ENCODE measurements at places on chromosomes 3 and 15.

DNA sequence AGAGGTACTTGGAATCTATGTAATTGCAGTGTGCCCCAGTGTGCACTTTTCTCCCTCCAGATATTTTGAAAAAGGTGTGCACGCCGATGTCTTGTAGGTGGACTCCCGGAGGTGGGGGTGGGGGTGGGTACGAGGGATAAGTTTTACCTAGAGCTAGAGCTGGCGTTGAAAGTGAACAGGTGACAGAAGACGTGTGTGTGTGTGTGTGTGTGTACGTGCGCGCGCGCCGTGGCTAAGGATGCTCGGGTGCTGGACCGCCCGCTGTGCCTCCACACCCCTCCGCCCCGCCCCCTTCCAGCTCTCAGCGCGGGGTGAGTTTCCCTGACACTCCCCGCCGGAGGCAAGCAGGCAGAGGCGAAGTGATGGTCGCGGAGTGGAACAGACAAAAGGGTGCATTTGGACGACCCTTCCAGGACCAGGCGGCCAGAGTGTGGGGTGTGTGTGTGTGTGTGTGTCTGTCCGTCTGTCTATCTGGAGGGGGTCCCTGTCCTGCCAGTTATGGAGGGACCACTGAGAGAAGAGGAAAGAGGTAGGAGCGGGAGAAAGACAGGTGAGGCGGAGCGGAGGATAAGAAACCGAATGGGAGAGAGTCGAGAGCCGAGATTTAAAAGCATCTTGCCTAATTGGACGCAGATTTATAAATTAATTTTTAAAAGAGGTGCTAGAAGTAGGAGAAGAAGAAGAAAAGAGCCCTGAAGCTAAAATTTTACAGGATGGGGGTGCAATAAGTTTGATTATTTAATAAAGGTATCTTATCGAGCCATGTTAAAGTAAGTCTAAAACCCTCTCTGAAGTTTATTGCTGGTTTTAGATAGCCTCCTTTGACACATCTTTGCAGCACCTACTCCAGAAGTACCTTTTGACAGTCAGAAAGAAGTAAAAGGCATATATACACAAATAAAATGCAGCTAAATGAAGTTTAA is 335.8 kb upstream of the THRB start:
- H3K36me3 ChIP-seq = no peaks in the 10 kb centered on the region
- no peaks in the 10 kb centered on the region for H3K4me1 ChIP-seq
- peak overlapping the region; percentile 44 for H3K4me3 ChIP-seq

DNA sequence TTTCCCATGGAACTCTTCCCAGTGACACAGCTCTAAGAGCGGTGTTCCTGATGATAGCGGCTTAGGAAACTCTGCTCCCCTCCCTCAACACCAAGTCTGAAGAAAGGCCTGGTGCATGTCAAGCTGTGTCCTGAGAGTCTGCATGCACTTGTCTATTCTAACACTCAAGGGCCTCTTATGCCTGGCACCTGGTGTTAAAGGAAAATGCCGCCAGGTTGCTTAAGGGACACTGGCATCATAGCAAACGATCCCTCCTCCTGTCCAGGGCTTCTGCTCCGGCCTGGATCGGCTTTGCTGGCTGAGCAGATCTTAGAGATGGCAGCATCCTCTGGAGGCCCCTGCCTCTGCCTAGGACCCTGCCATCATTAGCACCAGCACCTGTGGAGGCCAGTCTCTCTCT is 121.7 kb downstream of the MEGF11 start:
- no peak overlapping the region for H3K4me3 ChIP-seq
- H3K27ac ChIP-seq = no peak overlapping the region
- no peak for DNase-seq
- H3K36me3 ChIP-seq = no peaks in the 10 kb centered on the region

GRCh38 chr3:141594357-141594756 is 107.5 kb downstream of the RASA2 start:
- H3K4me1 ChIP-seq = no peaks in the 10 kb centered on the region
- no peak for DNase-seq
- no peak overlapping the region for H3K4me3 ChIP-seq
- H3K27ac ChIP-seq = no peak overlapping the region

- peaks cover 4% of the 10 kb centered on the region for H3K4me1 ChIP-seq
- H3K27me3 ChIP-seq = no peaks in the 10 kb centered on the region
- H3K27ac ChIP-seq = no peak overlapping the region
- no peak overlapping the region for H3K4me3 ChIP-seq
Measured at GRCh38 chr3:73513260-73513659, 111.5 kb downstream of the PDZRN3 start.

- no peaks in the 10 kb centered on the region for H3K27me3 ChIP-seq
- no peaks in the 10 kb centered on the region for H3K4me1 ChIP-seq
- no peaks in the 10 kb centered on the region for H3K36me3 ChIP-seq
- no peak for DNase-seq
Measured at GRCh38 chr3:61530355-61530754, 31.0 kb upstream of the PTPRG start.

DNA sequence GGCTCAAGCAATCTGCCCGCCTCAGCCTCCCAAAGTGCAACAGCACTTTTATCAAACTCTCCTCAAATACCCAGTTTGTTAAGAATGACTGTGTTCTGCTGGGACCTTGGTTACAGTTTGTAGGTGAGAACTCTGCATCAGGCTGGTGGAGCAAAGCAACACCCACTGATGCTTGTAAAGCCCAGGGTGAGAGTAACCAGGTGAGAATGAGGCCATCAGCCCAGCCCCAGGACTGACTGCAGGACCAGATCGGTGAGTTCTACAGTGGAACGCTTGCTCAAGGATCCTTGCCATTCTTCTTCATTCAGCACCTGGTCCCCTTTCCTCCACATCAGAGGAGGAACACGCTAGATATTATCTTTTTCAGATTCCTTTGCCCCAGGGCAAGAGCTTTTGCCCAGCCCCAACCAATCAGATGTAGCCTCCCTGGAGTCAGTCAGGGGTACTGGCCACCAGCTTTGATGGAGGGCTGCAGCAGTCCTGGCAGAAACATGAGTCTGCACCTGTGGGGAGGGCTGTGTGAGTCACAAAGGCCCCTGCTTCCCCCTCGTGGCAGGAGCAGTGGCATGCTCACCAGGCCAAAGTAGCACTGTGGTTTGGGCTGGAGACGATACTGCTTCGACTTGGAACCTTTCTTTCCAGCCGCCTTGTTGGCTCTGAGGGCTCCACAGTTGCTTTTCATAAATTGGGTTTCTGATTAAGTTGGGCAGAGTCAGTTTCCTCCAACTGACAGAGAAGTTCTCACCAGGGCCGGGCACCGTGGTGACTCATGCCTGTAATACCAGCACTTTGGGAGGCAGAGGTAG is 3.5 kb upstream of the SHISA5 start:
- H3K27ac ChIP-seq = no peak overlapping the region
- peaks cover 10% of the 10 kb centered on the region for H3K4me1 ChIP-seq
- no peaks in the 10 kb centered on the region for H3K27me3 ChIP-seq
- peak; percentile 71 for DNase-seq

- no peaks in the 10 kb centered on the region for H3K36me3 ChIP-seq
- no peaks in the 10 kb centered on the region for H3K27me3 ChIP-seq
- H3K27ac ChIP-seq = no peak overlapping the region
Measured at GRCh38 chr3:48306860-48307530, 26.5 kb downstream of the SPINK8 start.

- H3K4me3 ChIP-seq = no peak overlapping the region
- no peaks in the 10 kb centered on the region for H3K4me1 ChIP-seq
- H3K36me3 ChIP-seq = no peaks in the 10 kb centered on the region
Measured at GRCh38 chr15:28783466-28783865, 65.0 kb downstream of the GOLGA6L7 start.

DNA sequence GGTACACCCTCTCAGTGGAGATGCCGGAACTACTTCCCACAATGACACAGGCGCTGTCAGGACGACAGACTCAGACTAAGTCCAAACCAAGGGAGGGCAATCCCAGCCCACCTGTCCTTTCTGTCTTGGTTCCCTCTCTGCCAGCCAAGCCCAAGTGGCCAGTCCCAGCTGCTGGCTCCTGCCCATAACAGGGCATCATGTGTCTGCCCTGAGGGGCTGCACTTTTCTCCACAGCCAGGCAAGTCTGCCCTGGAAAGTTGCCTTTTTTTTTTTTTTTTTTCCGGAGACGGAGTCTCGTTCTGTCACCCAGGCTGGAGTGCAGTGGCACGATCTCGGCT is 20.0 kb upstream of the BCL2A1 start:
- DNase-seq = peak; percentile 13
- no peak overlapping the region for H3K4me3 ChIP-seq
- H3K4me1 ChIP-seq = peaks cover 6% of the 10 kb centered on the region
- no peaks in the 10 kb centered on the region for H3K27me3 ChIP-seq
- H3K36me3 ChIP-seq = no peaks in the 10 kb centered on the region
- no peak overlapping the region for H3K27ac ChIP-seq

DNA sequence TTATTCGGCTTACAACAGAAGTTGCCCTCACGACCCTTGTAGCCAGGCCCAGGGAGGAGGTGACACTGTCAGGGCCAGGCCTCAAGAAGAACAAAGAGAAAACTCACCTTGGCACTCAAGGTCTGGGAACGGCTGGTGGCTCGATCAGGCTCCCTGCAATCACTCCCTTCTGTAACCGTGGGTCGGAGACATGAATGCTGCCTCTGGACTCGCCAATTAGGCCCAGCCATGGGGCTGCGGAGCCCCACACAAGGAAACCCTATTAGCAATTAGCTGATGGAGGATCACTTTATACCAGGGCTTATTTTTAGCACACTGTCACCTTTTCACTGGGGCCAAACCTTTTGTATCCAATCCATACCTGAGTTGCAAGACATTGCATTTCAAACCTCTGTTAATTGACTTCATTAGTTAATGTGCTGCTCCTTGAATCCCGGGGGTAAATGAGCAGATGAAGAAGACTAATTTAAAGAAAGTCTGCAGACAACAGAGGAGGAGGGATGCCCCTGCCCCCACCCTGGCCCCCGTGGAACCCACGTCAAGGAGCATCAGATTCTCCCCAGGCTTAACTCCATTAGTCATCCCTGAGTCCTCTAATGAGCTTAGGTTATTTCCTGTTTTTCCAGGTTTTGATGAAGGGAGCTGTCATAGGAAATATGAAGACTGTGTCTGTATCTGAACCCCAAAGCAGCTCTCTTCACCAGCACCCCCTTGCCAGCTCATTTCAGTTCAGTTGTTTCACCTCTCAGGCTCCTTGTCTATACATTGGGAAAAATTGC is 255.3 kb downstream of the RORA start:
- no peak overlapping the region for H3K4me3 ChIP-seq
- H3K27ac ChIP-seq = no peak overlapping the region
- no peaks in the 10 kb centered on the region for H3K27me3 ChIP-seq
- H3K36me3 ChIP-seq = no peaks in the 10 kb centered on the region
- no peak for DNase-seq

- DNase-seq = no peak
- no peak overlapping the region for H3K4me3 ChIP-seq
- no peaks in the 10 kb centered on the region for H3K4me1 ChIP-seq
- no peaks in the 10 kb centered on the region for H3K27me3 ChIP-seq
- no peak overlapping the region for H3K27ac ChIP-seq
- H3K36me3 ChIP-seq = no peaks in the 10 kb centered on the region
Measured at GRCh38 chr3:135100366-135100765, 305.3 kb downstream of the EPHB1 start.

All from Peyer's patch (tissue), 4 donors.